ENCODE measurements at places on chromosomes 5 and 9. TPM values are rescaled to one million over a fixed set of nuclear protein-coding genes. Genes with fewer than 3 reads are reported as not detected.

The VCAN gene
- 678 TPM for total RNA-seq

DNA sequence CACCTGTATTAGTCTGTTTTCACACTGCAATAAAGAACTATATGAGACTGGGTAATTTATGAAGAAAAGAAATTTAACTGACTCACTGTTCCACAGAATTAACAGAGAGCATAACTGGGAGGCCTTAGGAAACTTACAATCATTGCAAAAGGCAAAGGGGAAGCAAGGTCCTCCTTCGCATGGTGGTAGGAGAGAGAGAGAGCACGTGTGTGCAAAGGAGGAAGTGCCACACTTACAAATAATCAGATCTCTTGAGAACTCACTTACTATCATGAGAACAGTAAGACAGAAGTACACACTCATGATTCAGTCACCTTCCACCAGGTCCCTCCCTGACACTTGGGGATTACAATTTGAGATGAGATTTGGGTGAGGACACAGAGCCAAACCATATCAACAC is 258.7 kb downstream of the TRIM32 start:
- no peak for DNase-seq

The DRD1 gene
- total RNA-seq: 0.40 TPM

The ITGA1 gene
- total RNA-seq: 8.3 TPM

The ADAMTSL2 gene
- 7.0 TPM for total RNA-seq
